GM19239 (cell line): ENCODE measurements at places on chromosomes 4 and X.

GRCh38 chr4:169229571-169230028, 41.2 kb downstream of the SH3RF1 start:
- no peak for DNase-seq

GRCh38 chr4:104930298-104930697, 216.4 kb upstream of the TET2 start:
- no peak for DNase-seq

GRCh38 chr4:72641611-72642010, 72.6 kb upstream of the ADAMTS3 start:
- DNase-seq: no peak

GRCh38 chrX:2517055-2517454, 16.3 kb upstream of the DHRSX start:
- DNase-seq: no peak

DNA sequence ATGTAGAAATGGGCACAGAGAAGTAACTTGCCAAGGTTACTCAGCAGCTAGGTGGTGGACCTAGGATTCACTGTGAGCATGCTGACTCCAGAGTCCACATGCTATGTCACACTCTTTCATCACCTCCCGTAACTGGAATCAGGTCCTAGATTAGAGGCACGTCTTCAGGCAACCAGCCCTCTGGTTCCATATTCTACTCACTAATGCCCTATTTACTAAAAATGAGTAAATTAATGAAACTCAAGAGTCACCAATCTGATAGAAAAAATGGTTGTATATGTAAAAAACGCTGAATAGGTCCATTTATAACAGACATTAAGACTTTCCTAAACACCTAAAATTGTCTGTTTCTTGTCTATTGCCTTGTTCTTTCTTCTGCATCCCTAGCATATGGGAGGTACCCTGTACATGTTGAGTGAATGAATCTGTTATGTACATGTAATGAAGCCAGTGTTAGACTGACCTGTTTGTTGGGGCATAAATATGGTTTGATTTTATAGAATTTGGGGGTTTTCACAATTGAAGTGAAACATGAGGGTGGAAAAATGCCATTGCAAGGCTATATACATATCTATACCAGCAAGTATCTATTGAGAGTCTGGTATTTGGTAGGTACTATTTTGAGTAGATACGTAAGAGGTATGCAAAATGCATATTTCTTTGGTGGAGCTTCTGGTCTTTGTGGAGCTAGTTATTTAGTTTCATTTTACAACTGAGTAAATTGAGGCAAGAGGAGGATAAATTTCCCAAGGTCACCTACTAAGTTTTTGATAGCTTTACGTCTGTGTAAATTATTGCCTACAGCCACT, 7.5 kb upstream of the RUFY3 start:
- no peak for DNase-seq

DNA sequence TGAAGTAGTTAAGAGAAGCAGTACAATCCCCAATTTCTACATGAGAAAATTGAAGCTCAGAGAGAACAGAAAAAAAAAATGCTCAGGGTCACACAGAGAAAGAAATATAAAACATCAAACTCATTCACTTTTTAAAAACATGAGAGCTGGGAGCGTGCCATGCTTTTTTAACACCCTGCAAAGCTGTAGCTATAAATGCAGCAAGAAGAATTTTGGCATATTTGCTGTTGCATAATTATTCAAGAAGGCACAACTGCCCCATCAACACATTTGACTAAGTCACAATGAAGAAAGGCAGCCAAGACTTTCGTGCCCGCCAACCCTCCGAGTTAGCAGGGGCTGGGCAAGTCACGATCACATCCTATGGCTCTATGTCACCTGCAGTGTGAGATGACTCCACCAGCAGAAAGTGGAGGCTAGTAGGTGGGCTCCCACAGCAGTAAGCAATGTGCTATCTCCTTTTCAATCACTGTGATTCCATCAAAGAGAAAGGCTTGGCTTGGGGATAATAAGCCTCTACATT, 214.8 kb downstream of the DHX15 start:
- no peak for DNase-seq

GRCh38 chr4:98068495-98068894, 74.8 kb downstream of the STPG2 start:
- no peak for DNase-seq

DNA sequence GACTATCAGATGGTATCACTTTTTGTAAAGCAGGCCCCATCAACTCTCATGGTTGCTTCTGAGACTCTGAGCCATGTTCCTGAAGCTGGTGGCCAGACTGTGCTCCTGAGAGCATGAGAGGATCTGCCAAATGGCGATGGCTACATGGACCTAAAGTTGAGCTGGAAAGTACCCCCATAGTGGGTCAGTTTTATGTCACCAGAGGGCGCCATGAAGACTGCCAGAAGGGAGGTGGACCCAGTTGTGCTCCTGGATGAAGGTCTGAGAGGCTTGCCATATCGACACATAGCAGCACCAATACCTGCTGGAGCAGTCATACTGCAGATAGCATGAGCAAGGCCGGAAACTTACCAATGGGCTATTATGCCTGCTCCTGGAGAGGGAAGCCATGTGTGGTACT, 105.7 kb downstream of the SLITRK2 start:
- DNase-seq: no peak

GRCh38 chr4:26094911-26095310, 180.9 kb downstream of the SMIM20 start:
- no peak for DNase-seq

DNA sequence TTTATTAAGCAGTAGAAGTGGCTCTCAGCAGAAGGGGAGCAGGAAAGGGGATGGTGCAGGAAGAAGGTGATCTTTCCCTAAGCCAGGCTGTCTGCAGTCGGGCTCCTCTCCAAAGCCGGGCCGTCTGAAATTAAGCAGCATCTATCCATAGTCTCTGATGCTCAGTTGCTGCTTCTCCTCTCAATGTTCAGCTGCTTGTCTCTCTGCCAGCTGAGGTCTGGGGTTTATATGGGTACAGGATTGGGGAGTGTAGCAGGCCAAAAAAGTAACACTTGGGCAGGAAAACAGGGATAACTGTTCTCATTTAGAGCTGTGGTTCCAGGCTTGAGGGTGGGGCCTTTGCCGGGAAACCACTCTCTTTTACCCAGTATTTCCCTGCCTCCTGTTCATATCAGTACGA, 39.2 kb upstream of the CCKAR start:
- DNase-seq: no peak

- DNase-seq: no peak
These were observed 1771.7 kb upstream of the PCDH7 start for GRCh38 chr4:28948501-28948900.

- no peak for DNase-seq
These were observed 4.6 kb upstream of the DCAF12L2 start for GRCh38 chrX:126170720-126171119.

GRCh38 chr4:54390670-54391069, 161.6 kb downstream of the PDGFRA start:
- DNase-seq: no peak

DNA sequence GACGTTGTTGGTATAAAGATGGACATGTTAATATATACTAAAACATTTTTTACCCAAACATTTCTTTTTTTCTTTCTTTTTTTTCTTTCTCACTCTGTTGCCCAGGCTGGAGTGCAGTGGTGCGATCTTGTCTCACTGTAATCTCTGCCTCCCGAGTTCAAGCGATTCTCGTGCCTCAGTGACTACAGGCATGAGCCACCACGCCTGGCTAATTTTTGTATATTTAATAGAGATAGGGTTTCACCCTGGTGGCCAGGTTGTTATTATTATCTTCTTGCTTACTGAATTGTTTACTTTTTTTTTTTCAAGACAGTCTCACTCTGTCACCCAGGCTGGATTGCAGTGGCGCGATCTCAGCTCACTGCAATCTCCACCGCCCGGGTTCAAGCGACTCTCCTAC, 68.8 kb downstream of the HOPX start:
- DNase-seq: no peak

DNA sequence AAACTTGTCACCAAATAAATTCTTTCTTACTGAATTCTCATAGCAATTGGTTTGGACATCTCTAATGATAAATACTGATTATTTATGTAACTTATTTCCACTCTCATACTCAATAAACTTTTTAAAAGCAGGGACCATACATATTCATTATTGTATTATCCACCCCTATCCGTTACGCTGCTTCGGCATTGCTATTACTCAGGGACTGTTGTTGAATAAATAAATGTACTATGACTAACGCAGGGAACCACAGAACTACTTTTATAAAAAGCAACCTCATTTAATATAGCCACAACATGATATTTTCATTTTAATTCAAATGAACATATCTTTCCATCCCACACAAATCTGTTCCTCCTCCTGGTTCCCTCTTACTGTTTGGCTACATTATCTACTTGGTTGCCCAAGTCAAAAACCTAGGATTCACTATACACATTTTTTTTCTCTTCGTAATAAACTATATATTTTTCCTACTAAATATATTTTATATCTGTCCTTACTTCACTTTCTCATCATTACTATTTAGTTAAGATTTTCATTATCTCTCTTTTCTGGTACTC, 14.9 kb upstream of the ANKRD50 start:
- DNase-seq: no peak

DNA sequence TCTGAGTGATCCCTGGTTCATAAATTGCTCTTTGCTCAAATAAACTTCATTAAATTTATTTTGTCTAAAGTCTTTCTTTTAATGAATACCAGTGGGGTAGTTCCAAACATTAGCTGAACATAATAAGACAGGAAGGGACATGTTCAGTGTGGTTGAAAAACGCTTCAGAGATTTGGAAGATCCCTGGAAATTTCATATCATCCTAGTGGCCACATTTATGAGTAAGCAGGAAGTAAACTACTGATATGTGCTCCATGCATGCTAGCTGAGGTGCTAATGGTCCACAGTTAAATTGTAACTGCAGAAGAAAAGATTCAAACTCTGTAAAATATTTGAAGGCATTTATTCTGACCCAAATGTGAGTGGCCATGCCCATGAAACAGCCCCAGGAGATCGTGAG, 1328.7 kb downstream of the ADGRL3 start:
- no peak for DNase-seq

- no peak for DNase-seq
These were observed 30.8 kb downstream of the EXOC1 start for GRCh38 chr4:55884093-55884850.

DNA sequence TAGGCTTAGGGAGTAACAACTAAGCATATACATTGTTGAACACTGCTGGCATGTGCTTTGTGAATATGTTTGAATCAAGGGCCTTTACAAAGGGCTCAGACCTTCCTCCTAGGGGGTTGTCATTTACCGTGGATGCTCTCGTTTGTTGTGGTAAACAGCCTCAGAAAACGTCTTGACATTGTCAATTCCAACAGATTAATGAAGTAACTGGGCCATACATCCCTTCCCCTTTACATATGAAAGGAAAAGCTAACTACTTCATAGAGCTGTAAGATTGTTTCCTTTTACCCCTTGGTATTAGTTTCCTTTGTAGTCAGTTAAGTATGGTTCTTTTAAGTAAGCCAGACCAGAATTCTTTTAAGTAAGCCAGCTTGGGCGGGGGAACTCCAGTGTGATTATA, 42.9 kb downstream of the FAT4 start:
- DNase-seq: no peak

DNA sequence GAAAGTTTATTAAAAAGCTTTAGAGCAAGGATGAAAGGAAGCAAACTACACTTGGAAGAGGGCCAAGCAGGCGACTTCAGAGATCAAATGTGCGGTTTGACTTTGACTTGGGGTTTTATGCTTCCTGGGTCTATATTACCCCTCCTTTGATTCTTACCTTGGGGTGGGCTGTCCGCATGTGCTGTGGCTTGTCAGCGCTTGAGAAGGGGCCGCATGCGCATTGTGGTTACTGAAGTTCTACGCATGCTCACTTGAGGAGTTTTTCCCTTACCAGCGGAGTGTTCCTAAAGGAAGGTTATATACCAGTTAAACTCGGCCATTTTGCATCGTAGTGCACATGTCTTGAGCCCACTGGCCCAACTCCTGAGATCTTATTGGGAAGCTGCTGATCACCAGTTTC, 9.9 kb downstream of the ZNF157 start:
- DNase-seq: no peak

DNA sequence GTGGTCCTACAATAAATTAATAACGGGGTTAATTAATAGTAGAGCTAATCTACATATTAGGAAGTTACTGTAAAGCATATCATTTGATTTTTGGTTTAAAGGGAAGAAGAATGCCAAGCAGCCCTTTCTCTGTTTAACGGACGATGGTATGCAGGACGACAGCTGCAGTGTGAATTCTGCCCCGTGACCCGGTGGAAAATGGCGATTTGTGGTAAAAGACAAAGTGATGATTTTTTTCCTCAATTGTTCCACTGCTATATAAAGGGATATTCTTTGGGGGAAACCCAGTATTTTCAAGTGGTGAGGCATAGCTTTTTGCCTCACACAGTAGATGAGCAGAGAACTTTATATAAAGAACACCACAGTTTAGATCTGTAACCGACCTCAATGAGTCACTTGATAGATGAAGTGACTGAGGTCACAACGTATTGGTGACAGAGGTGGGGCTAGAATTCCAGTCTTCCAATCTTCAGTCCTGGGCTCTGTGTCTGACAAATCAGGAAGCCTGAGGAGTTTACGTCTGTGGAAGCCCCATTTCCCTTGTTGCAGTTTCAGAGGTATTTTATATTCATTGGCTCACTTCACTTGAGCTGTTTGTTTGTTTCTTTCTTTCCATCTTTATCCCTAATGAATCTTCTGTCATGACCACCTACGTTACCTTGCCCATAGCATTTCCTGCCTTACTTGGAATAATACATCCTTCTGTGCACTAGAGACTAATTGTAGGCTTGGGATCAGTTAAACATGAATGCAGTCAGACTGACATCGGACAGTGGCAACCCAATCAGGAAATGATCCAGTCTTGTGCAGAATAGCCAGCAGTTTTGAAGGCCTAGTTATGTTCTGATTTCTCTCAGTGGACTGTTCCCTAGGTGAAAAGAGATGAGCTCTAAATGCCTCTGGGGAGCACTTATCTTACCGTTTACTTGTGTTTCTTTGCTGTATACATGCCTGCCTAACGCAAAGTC, 30.1 kb downstream of the ZRSR2 start:
- DNase-seq: no peak

DNA sequence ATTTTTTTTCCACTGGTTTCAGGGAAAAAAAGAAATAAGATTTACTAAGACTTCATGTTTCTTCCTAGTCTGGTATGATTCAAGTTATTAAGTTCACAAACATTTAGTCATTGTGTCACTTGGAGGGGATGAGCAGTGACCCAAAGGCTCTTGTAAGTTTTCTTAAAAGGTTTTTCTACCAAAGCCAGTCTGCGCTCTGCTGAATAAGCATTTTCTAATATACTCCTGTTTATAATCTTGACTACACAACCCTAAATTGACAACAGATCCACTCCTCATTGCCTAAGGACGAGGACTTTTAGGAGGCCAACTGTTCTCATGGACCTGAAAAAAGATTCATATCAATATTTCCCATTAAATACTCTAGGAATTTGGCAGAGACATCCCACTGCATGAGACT, 161.1 kb upstream of the TLL1 start:
- DNase-seq: no peak

- no peak for DNase-seq
These were observed 84.1 kb downstream of the TMEM164 start for GRCh38 chrX:110086916-110087484.

GRCh38 chrX:7351926-7352325, 204.0 kb upstream of the PUDP start:
- no peak for DNase-seq

- DNase-seq: no peak
These were observed 107.4 kb downstream of the DDIT4L start for GRCh38 chr4:100082852-100083251.
